ENCODE measurements at places on chromosomes 1 and 21.

DNA sequence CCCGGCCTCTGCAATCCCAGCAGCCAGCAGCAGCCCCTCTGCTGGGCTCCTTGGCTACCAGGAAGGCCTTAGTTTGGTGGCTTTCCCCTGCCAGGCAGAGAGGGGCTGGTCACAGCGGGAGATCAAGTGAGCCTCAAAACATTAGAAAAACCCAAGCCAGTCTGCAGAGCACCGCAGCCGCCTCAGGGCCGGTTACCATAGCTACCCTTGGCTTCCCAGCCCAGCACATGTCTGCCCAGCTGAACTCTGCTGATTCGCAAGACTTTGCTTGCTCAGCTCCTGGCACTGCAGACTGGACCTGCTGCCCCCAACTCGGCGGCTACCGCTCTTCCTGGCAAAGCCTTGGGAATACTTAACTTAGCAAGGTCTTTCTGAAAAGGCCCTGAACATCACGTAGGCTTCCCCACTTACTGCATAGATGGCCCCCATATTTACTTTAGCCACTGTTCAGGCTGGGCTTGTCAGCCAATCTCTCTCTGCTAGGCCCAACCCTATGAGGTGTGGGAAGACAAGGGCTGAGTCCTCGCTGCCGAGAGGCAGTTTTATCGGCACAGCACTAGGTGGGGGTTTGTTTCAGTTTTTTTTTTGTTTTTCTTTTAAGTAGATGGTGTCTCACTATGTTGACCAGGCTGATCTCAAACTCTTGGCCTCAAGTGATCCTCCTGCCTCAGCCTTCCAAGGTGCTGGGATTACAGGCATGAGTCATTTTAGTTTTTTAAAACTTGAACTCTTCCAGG lies 28.6 kb upstream of the PLEKHG5 start:
- no peak for DNase-seq

DNA sequence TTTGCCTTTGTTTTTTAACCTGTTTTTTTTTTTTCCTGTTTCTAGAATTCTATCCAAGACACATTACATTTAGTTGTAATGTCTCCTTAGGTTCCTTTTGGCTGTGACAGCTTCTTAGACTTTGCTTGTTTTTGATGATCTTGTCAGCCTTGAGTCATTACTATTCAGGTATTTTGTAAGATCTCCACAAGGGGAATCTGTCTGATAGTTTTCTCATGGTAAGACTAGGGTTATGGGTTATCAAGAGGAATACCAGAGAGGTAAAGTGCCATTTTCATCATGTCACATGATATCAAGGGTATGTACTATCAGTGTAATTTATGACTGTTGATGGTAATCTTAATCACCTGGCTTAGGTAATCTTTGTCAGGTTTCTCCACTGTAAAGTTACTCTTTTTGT lies 99.1 kb upstream of the GFI1 start:
- DNase-seq = no peak

- no peak for DNase-seq
Observed at GRCh38 chr1:59230622-59231021, 66.3 kb upstream of the FGGY start.

DNA sequence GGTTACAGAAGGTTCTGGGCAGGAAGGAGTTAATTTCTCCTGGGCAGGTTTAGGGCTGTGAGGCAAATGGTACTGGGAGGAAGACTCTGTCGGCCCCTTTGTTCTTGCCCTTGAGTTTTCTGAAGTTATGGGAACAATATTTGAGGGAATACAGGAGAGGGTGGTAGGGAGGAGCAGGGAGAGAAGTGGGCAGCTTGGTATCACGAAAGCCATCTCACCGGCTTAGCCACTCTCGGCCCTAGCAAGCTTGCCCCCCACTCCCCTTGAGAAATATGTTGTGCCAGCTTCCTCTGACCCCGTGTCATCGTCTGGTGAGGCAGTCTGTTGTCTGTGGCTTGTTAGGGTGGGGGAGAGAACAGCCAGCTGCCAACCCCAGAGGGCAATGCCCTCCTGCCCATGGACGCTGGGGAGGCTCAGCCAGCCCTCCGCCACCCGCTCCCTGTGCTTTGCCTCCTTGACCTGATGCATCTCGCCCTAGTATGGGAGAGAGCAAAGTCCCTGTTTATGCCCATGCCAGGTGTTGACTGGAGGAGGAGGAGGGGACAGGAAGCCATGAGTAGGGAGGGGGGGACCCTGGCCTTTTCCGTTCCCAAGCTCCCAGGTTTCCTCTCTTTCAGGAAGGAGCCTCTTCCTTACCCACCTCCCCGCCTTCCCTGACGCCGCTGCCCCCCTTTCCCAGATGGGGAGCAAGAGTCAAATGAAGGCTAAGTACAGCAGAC lies 1.2 kb downstream of the EFNA1 start:
- peak; percentile 65 for DNase-seq

GRCh38 chr1:200916681-200917080 lies 22.0 kb downstream of the INAVA start:
- DNase-seq = no peak

GRCh38 chr21:29524055-29524454 lies 225.3 kb downstream of the BACH1 start:
- no peak for DNase-seq

DNA sequence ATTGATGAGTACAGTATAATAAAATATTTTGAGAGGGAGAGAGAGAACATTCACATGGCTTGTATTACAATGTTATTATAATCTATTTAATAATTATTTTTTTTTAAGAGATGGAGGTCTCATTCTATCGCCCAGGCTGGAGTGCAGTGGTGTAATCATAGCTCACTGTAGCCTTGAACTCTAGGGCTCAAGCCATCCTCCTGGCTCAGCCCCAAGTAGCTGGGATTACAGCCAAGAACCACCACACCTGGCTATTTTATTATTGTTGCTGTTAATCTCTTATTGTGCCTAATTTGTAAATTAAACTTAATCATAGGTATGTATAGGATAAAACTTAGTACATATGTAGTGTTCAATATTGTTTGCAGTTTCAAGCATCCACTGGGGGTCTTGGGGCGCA lies 57.8 kb downstream of the HS2ST1 start:
- no peak for DNase-seq

GRCh38 chr1:207070811-207071210 lies 17.7 kb downstream of the PFKFB2 start:
- no peak for DNase-seq

GRCh38 chr1:75134647-75135572 lies 722 bp downstream of the LHX8 start:
- DNase-seq = no peak

DNA sequence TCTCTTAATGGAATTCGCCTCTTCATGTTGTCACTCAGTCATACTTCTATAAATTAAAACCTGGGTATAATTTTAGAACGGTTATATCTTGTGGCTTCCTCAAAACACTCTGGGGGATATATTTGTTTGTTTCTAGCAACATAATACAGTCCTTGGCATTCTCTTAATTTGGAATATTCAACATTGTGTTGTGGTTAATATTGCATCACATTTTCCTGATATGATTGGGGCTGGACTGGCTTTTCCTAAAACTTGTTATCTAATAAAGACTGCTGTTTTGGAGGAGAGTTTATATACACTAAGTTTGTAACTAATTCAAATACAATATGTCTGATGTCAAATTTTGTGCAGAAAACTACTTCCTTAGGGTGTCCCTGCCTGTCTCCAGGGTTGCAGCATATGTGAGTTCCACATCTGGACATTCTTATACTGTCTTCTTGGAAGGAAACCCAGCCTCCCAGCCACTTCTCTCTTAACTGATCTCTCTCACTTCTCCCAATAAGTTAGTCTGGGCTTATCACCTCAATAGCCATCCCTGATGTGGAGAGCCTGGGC lies 892.6 kb downstream of the MRPL39 start:
- no peak for DNase-seq

DNA sequence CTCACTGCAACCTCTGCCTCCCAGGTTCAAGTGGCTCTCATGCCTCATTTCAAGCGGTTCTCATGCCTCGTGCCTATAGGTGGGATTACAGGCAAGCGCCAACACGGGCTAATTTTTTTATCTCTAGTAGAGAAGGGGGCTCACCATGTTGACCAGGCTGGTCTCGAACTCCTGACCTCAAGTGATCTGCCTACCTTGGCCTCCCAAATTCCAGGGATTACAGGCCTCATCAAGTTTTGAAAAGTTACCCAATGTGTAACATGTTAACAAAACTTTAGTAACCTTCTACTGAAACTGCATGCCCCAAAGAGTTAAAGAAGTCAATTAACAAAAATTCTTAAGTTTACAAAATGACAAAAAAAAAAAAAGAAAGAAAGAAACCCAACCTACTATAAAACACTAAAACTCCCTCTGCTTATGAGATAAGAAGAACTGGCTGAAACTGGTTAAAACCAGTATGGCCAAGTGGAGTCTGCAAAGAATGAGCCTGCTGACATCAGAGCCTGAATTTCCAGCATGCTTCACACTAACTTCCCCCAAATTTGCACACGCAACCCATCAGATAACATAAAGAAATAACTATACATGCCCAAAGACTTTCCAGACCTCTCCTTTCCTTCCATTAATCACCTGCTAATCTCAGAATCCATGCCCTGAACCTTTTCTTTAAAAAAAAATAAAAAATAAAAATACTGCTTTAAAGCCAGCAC lies 25.5 kb upstream of the PSMG1 start:
- DNase-seq = no peak

DNA sequence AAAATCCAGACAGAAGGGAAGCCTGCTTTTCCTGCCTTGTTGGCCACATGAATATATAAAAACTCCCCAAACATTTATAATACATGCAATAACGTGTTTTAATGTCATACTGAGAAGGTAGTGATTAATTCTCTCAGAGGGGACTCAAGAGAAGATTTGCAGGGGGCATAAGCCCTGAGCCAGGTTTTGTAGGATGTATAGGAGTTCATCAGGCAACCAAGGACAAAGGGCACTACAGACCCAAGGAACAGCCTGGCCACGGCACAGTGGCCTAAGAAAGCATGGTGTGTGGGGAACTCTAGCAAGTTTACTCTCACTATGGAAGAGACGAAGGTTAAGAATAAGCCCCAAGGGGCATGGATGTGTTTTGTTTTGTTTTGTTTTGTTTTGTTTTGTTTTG lies 15.4 kb upstream of the TNNI1 start:
- no peak for DNase-seq

GRCh38 chr1:19547814-19548213 lies 62.5 kb upstream of the CAPZB start:
- DNase-seq = peak; percentile 15

DNA sequence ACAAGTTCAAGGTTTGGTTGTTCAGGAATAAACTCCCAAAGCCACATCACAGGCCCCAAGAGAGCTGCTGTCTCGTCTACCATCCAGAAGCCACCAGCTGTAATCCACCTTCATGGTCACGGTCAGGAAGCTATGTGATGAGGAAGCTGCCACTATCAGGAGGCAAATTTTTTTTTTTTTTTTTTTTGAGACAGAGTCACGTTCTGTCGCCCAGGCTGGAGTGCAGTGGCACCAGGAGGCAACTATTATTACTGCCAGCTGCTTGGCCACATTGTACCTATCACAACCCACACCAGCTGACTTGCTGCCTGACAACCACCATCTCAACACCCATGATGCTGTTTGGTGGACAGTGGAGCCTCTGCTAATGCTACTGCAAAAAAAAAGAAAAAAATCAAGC lies 124.1 kb downstream of the OMA1 start:
- DNase-seq = no peak

DNA sequence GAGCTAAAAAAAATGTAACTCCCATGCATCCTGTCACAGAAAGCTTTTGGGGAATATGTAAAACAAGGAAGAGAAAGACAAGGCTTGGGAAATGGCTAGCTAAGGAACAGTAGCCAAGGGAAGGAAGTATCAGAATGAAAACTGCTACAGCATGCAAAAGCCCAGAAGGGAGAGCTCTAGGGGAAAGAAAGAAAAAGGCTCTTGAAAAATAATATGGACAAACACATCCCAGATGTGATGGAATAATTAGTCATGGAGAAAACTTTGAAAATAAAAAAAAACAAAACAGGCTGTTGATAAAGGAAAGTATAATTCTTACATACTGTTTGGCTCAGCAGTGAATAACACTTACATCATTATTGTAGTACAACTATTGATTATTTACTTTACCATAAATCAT lies 47.9 kb upstream of the VCAM1 start:
- no peak for DNase-seq

DNA sequence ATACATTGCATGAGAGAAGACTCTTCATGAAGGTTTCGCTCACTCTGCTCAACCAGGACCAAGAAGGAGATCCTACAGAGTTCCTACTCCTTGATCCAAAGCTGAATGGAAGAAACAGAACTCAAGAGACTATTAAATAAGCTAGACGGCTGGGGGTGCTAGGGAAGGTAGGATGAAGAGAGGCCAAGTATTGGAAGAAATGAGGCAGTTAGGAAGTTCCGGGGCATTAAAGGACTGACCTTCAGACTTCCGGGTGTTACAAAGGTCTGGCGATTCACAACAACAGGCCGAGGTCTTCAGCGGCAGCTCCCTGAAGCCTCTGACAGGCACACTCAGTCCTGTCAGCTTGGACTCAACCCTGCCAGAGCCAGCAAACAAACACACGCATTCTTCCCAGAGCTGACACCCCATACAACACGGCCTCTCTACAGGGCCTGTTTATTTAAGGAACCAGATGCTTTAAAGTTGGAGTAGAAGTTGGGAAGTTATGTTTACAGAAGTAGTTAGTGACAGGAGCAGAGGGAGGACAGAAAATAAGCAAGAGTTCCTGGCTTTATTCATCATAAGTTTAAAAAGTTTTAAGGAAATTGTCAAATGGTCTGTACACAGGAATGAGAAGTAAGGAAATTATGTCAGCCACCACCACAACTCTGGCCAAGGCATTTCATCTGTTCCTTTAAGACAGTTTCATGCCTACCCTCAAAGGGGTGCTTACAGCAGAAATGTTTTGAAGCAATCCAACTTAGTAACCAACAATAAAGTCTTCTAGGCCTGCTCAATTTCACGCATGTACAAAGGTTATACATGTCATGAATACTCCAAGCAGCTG lies 4.7 kb downstream of the SORT1 start:
- no peak for DNase-seq

- no peak for DNase-seq
Observed at GRCh38 chr1:5002676-5003075, 348.3 kb downstream of the AJAP1 start.

DNA sequence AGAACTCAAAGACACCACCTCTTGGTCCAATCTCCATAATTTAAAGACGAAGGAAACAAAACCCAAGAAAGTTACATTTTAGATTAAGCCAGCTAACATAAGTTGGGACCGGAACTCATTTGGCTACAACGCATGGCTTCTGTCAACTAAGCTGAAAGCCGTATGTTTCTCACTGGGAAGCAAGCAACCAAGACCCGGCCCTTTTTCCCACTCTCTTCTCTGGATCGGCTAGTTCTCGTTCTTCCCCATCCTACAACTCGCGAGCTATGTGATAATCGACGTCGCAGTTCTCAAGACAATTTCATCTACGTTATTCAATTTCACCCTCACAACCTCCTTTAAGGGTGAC lies 601 bp downstream of the CCT8 start:
- no peak for DNase-seq

GRCh38 chr1:223226271-223226670 lies 83.2 kb upstream of the TLR5 start:
- no peak for DNase-seq

- no peak for DNase-seq
Observed at GRCh38 chr1:217769768-217770167, 138.6 kb downstream of the SPATA17 start.

DNA sequence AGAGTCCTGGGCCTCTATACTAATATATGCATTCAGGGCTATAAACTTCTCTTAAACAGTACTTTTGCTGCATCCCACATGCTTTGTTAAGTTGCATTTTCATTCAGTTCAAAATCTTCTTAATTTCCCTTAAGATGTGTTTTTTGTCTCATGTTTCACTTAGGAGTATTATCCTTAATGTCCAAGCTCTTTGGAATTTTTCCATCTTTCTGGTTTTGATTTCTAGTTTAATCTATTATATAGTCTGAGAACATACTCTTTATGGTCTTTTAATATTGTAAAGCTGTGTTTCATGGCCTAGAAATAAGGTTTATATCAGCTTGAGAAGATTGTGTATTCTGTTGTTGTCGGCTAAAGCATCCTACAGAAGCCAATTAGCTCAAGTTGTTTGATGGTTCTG lies 1041.8 kb downstream of the PLA2G4A start:
- no peak for DNase-seq

Measured in NCI-H510A (cell line).